LNCaP clone FGC (cell line): ENCODE measurements at places on chromosomes 5 and 9.

DNA sequence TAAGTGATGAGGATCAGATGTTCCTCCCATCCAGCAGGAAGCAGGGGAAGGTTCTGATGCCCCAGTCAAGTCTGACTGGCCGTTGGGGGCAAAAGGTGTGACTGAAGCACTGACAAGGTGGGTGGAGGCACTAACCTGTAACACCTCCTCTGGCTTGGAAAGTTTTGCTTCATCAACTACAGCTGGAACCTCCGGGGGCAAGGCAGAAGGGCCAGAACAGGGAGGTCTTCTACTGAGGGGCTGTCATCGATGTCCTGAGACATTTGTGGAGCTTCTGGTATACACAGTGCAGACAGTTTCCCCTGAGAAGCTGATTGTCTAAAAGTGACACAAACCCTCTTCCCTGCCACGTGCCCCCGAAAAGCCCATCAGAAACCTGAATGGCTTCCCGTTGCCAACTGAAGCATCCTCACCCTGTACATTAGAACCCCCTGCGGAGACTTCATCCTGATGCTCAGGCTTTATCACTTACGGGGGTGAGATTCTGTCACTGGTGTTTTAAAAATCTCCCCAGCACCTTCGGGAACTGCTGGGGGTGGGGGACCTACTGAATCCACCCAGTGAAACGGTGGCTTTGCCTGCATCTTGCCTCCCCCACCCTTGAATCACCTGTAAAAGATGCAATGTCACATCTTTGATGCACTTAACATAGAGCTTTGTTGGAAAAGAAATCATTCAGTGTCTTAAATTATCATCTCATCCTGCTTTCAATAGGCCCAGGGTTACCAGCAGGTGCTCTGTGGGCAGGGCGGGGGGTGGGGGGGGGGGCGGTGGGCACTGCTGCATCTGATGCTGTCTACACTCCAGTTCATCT, 24.6 kb downstream of the TRAF1 start:
- no peak for DNase-seq

DNA sequence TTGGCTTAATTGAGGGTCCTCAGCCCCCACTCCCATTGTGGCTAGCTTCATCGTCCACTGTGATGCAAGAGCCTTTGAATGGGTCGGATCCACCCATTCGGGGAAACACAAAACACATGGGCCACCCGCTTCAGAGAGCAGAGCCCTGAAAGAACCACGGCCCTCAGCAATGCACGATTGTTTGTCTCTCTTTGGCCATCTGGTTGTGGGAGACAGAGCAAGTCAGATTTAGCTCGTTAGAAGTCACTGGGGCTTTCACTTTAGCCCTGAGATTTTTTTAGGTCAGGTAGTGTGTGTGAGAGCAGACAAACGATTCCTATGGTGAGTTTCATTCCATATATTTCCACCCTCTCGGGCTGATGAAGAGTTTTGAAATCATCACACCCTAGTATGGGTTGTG, 12.9 kb upstream of the COL15A1 start:
- no peak for DNase-seq

DNA sequence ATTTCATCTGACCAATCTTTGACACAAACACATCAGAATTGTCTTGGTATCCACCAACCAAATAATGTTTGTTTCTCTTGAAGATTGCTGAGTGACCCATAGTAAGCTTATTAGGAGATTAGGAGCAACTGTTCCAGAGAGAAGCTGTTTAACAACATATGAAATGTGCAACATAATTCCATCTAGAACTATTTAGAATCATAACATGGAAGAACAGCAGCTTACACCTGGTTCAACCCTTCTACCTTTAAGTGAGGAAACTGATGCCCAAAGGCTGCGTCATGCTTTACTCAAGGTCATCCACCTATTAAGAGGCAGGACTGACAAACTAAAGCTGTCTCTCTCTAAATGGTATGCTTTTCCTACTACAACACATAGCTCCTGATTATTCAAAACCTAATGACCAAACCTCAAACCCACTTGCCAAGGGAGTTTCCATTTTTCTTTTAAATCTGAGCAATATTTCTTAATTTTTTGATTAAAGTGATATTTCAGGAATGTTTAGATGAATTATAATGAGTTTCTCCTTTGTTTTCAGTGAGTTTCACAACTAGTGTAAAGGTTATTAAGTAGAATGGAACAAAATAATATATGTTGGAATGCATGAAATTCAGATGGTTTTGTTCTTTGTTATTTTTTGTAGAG, 545.9 kb downstream of the RAB3C start:
- DNase-seq = no peak

- DNase-seq = no peak
These were observed 31.0 kb downstream of the ABLIM3 start for GRCh38 chr5:149172261-149172660.

GRCh38 chr9:113886026-113886369, 9.9 kb downstream of the ZNF618 start:
- no peak for DNase-seq

- DNase-seq = no peak
These were observed 27.4 kb upstream of the TOMM5 start for GRCh38 chr9:37619806-37620205.

DNA sequence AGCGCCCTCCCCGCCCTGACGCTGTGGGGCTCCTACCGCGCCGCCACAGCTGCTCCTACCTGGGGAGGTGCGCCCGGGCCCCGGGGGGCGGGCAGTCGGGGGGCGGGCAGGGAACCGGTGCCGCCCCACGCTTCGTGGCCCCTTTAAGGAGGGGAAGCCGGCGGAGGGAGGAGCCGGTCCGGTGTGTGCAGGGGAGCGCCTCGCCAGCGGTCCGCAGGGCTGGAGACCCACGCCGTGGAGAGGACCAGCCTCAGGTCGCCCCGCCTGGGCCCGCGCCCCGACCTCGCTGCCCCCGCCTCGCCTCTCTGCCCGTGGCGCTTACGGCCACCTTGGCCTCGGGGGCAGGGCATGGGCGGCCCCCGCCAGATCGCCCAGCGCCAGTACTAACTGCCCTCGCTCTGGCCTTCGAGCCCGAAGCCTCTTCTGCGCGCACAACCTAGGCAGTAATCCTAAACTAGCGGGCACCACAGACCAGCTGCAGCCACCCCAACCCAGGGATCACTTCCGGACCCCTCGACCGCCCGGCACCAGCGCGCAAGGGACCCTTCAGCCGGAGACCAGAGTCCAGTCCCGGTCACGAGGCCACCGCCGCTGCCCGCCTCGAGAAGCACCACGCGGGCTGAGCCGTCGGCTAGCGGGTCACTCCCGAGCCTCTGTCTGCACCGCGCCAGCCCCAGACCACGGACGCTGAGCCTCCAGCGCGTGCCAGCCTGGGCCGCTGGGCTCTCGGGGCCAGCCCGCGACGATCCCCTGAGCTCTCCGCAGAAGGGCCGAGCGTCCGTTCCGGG, at the start of gene FOXE1:
TSS of gene FOXE1 (plus strand) at position 171 of the 788 bp plus-strand sequence. CDS start 689 bp downstream, outside the sequence.
- DNase-seq = no peak

DNA sequence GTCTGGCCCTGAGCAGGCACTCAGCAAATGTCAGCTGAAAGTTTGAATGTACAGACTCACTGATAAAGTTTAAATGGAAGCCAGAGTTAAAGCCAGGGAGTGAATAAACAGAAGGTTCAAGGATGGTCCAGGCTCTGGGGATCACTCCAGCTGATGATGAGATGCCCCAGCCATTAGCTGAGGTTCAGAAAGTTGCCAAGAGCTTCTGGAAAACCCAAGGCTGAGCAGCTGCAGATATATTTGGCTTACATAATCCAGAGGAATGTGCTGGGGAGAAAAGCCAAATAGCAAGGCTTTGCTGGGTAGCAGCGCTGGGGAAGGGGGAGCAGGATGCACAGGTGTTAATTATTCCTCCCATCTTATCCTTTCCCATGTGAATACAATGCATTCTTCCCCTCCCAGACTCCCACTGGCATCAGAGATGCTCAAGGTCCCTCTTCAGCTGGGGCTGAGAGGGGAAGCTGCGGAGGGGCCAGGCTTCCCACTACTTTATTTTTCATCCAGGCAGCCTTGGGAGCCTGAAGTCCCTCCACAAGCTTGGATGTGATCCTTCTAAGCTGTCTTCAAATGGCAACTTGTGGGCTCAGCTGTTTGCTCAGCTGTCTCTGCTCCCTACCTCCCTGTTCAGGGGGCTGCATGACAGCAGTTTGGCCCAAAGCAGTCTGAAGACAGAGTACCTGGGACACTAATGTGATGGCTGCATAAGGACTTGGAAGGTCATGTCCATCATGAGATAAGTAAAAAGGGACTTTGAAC, 341.2 kb downstream of the TRIM32 start:
- no peak for DNase-seq

DNA sequence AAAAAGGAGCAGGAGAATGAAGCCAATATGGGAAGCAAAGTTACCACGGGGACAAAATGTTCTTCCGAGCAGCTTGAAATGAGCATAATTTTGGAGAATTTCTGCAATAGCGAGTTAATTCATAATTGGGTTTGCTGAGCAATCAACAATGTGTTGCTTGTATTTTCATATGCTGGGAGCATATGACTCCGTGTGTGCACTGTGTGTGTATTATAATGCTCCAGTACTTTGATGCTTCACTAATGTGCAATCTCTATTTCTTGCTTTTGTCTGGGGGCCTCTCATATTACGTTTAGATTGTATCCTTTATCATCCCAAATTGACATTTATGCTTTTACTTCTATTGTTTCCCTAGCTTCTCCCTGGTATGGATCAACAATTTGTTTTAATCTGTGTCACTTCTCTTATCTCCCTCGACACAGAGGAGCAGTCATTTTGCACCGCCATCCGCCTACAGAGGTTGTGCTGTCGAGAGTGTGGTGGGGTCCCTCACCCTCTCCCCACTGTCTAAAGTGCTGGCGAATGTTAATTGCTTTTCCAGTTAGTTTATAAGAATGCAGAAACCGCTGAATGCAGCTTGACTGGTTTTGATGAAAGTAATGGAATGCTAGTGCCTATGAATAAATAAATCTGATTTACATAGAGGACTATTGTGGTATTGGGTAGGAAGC, 372.5 kb upstream of the WWC1 start:
- no peak for DNase-seq

DNA sequence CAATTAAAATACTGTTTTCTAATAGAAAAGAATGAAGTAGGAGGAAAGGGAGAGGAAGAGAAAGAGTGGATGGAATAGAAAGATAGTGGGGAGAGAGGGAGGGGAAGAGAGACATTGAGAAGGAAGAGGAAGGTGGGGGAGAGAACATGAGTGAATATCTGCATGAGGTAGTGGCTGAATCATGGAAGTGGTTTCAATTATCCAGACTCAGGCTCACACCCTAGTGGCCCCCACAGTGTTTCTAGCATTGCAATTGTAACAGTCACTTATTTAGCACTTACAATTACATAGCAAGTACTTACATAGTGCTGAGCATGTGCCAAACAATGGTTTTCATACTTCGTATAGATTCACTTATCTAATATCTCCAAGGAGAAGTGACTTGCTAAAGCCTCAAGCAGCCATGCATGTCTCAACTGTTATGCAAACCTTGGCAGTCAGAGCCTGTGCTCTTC, 72.7 kb downstream of the CAST start:
- DNase-seq = no peak

- no peak for DNase-seq
These were observed 4.4 kb downstream of the TTC16 start for GRCh38 chr9:127720031-127720864.

GRCh38 chr5:147805030-147805454, 22.5 kb upstream of the JAKMIP2 start:
- DNase-seq = no peak

DNA sequence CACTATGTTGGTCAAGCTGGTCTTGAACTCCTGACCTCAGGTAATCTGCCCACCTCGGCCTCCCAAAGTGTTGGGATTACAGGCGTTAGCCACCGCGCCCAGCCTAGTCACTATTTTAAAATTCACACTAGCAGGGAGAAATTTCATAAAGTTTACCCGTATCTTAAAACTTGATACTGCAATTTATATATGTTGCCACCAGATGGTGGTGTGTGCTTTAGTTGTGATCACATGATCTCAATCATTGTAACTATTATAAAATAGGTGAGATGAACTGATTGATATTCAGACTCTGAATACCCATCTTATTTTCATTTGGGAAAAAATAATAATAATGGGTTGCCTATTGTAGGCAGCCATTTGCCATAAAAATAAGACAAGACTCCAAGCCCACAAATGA, 1330.4 kb upstream of the WWC1 start:
- peak; percentile 17 for DNase-seq

DNA sequence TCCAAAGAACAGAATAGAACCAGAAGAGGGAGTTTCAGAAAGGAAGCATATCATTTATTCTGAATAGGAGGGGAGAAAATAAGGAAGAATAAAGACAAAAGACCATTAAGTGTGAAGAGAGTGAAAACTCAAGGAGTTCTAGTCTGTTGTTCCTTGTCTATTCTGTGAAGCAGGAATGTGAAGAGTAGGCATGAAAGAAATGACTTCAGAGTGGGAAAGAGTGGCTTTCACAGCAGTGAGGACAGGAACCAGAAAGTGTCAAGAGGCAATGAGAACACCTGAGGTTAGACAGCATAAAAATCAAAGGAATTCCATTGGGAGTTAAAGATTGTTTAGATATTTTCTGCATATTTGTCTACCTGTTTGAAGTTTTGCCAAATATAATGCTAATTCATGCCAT, 768.8 kb upstream of the GRAMD2B start:
- no peak for DNase-seq

DNA sequence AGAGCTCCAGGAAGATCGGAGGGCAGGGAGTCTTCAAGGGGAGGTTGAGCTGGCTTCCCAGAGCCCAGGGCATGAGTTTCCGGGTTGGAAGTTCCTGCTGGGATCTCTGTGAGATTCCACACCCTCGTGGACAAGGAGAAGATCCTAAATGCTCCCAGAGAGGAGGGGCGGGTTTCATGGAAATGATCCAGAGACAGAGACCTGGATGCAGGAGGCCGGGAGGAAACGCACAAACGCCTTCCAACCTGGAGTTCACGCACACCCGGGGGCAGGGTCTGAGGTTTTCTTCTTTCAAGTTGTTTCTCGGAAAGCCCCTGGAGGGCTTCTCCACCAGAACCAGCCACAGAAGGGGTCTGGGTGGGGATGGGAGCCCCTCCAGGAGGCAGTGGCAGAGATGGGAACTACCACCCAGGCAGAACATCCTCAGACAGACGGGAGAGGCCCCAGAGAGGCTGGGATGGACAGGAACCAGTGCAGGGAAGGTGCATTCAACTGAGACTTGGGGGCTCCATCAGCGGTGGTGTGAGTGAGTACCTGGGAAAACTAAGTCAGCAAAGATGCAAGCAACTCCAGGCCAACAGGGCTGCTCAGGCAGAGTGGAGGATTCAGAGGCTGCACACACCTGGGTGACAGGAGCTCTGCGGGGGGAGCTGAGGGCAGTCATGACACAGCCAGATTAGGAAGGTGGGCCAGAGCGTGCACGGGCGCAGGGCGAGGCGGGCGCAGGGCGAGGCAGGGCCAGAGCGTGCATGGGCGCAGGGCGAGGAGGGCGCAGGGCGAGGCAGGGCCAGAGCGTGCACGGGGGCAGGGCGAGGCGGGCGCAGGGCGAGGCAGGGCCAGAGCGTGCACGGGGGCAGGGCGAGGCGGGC, 52.1 kb upstream of the EXOC3 start:
- DNase-seq = no peak

GRCh38 chr5:10209004-10209403, 40.7 kb downstream of the ATPSCKMT start:
- DNase-seq = no peak

GRCh38 chr5:36035696-36036095, 31.0 kb downstream of the UGT3A2 start:
- no peak for DNase-seq

GRCh38 chr9:121537283-121537682, 37.6 kb upstream of the GGTA1 start:
- no peak for DNase-seq

- no peak for DNase-seq
These were observed 213.5 kb downstream of the SGCD start for GRCh38 chr5:156540491-156540890.

GRCh38 chr5:31534527-31535046, 2.5 kb downstream of the C5orf22 start:
- peak; percentile 71 for DNase-seq
